ENCODE measurements at places on chromosomes 5 and 9. TPM values are rescaled to one million over a fixed set of nuclear protein-coding genes. Genes with fewer than 3 reads are reported as not detected.
A peak's percentile ranks its signal among the peaks of the same experiment; 100 is the strongest.

DNA sequence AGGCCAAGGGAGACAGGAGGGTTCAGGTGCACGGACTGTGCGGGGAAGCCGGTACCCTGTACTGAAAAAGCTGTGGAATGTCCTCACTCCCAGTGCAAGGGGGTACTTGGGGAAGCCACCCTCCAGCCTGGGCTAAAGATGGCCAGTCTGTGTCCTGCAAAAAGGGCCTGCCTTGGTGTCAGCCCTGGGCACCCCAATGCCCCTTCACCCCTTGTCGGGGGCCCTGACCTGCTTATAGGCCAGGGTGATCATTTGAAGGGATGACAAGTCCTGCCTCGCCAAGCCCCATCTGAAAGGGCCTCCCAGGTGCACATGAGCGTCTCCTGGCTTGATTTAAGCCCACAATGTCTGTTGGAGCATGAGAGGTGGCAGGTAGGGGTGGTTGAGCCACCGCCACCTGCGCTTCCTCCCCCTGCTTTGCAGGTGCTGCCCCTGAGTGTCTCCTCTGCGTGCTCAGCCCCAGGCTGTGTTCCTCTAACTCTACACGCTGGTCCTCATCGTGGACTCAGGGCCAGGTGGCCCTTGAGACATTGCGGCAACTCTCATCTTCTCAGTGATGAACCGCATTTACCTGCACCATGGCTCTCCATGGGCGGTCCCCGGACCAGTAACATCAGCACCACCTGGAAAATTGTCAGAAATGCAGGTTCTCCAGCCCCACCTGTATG is 97.0 kb downstream of the ANKRD33B start:
- no peaks in the 10 kb centered on the region for H3K36me3 ChIP-seq
- H3K27ac ChIP-seq = no peak overlapping the region
- H3K4me3 ChIP-seq = no peak overlapping the region
- no peaks in the 10 kb centered on the region for H3K4me1 ChIP-seq
- no peaks in the 10 kb centered on the region for H3K27me3 ChIP-seq

- DNase-seq = no peak
- peaks cover 12% of the 10 kb centered on the region for H3K36me3 ChIP-seq
- no peaks in the 10 kb centered on the region for H3K4me1 ChIP-seq
- H3K4me3 ChIP-seq = no peak overlapping the region
Observed at GRCh38 chr9:75130621-75131230, 42.4 kb downstream of the OSTF1 start.

DNA sequence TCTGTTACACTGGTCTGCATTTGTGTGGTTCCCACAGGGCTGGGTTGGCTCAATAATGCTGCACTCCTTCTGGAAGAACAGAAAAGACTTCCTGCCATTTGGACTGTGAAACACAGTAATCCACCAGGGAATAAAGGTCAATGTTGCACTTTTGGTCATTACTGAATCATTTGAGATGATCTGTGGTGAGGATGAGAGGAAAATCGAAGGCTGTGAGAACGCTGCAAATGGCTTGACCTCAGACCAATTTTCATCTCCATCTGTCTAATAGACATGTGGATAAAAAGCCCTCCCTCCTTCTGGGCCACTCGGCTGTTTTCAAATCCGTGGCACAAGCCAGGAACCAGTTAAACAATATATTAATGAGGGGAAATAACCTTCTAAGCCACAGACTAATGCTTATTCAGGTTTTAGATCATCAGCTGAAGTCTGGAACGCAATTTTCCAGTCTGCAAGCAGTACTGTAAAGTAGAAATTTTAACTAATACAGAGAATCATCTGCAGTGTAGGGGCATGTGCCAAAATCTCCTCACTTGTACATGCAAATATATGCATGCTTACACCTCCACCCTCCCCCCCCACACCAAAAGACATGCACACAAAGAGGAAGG is 20.2 kb downstream of the TLE1 start:
- H3K27me3 ChIP-seq = no peaks in the 10 kb centered on the region
- DNase-seq = no peak
- peaks cover under 1% of the 10 kb centered on the region for H3K36me3 ChIP-seq
- H3K4me1 ChIP-seq = peaks cover 5% of the 10 kb centered on the region
- no peak overlapping the region for H3K4me3 ChIP-seq
- H3K27ac ChIP-seq = no peak overlapping the region

Gene OR1Q1
- not detected for total RNA-seq

Gene SLC6A18
- not detected for total RNA-seq

- H3K27ac ChIP-seq = no peak overlapping the region
Observed at GRCh38 chr9:8655071-8655470, 855.5 kb upstream of the DMAC1 start.

Gene KCTD16
- 2.7 TPM for total RNA-seq

Gene PCDHB12
- 6.7 TPM for total RNA-seq

- no peak overlapping the region for H3K4me3 ChIP-seq
- no peak overlapping the region for H3K27ac ChIP-seq
- H3K4me1 ChIP-seq = no peaks in the 10 kb centered on the region
- no peaks in the 10 kb centered on the region for H3K27me3 ChIP-seq
- no peak for DNase-seq
- no peaks in the 10 kb centered on the region for H3K36me3 ChIP-seq
Observed at GRCh38 chr5:124239572-124239971, 506.9 kb downstream of the ZNF608 start.

DNA sequence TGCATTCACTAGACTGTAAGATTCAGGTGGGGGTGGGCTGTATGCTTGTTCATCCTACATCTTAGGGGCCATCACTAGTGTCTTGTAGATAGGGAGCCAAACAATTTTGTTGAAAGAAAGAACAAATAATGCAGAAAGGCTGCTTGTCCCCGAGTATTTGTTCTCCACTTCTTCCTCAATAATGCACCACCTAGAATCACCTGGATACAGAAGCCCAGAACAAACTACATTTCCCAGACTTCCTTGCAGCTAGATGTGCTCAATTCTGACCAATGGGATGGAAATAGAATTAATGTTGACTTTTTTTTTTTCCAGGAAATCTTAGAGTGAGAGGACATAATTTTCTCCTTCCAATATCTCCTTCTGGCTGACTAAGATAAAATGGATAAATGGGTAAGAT is 38.9 kb upstream of the TNFSF8 start:
- no peaks in the 10 kb centered on the region for H3K27me3 ChIP-seq
- H3K27ac ChIP-seq = no peak overlapping the region
- DNase-seq = no peak
- H3K4me3 ChIP-seq = no peak overlapping the region

DNA sequence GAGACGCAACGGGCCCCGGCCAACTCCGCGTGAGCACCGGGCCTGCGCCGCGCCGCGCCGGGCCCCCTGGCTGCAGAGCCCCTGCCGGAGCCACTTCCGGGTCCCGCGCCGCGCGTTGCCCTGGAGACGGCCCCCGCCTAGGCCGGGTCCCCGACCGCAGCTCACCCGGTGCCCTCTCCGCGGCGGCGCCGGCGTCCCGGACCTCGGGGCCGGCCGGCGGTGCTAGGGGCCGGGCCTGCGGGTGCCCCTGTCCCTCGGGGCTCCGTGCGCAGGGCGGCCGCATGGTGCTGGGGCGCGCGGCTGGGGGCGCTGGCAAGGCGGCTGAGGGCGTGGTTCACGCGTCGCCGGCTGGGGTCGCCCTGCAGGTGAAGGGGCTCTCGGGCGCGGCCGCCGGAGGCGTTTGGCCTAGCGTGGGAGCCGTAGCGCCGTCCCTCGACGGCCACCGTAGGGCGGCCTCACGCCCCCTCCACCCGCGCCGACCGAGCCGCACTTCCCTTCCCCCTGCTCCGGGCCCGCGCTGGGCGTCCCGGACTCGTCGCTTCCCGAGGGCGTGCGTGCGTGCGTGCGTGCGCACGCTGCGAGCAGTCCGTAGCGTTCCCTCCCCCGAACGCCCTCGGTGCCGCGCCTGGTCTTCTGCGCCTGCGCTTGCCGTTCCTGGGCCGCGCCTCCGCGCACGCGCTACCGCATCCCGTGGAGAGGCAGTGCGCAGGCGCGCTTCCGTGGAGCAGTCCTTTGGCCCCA is at the start of gene TMEM250:
Gene TMEM250 (minus strand): TSS at position 556 of the 741 bp plus-strand sequence. CDS start 1,975 bp downstream, outside the sequence.
- DNase-seq = peak; percentile 99
- H3K4me3 ChIP-seq = peak within 1 kb of the TSS; percentile 89
- H3K4me1 ChIP-seq = no peaks in the 10 kb centered on the region
- H3K27ac ChIP-seq = no peak within 1 kb of the TSS
- no peaks in the 10 kb centered on the region for H3K27me3 ChIP-seq

DNA sequence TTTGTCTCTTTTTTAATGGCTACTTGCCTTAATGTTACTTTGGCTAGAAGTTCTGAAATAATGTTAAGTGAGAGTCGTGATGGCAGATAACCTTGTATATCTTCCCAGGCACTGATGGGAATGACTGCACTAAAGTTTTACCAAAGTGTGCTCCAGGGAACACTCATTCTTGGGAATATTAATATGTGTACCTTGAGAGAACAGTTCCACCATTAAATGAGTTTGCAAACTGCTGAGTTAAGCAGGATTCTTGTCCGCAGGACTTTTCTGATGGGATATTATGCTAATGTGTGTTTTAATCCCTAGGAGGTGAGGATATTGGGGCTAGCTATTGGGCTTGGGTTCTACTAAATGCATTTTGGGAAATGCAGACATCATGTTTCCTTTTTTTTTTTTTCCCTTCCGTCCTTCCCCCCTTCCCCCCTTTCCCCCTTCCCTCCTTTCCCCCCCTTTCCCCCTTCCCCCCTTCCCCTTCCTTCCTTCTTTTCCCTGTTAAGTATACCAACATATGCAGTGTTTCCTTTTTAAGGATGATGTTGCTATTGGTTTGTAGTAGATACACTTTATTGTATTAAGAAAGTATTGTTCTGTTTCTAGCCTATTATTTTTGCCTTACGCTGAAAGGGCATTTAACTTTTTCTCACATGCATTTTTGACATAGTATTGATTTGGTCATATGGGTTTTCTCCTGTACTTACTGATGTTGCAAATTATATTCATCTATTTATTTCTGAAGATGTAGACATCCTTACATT is 15.5 kb downstream of the ZBTB34 start:
- H3K4me3 ChIP-seq = no peak overlapping the region
- H3K4me1 ChIP-seq = no peaks in the 10 kb centered on the region
- no peaks in the 10 kb centered on the region for H3K27me3 ChIP-seq
- no peak for DNase-seq
- no peak overlapping the region for H3K27ac ChIP-seq

Gene PPP2R2B
- total RNA-seq = 27.3 TPM

DNA sequence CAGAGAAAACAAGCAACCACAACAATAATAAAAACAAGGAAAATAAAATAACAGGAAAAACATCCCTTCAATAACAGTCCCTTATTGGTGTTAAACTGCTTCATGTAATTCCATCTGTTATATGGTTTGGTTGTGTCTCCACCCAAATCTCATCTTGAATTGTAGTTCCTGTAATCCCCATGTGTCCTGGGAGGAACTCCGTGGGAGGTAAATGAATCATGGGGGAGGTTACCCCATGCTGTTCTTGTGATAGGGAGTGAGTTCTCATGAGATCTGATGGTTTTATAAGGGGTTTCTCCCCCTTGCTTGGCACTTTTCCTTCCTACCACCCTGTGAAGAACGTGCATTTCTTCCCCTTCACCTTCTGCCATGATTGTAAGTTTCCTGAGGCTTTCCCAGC is 369.8 kb downstream of the TMEM232 start:
- no peak overlapping the region for H3K4me3 ChIP-seq
- no peaks in the 10 kb centered on the region for H3K27me3 ChIP-seq
- H3K4me1 ChIP-seq = no peaks in the 10 kb centered on the region
- no peaks in the 10 kb centered on the region for H3K36me3 ChIP-seq

DNA sequence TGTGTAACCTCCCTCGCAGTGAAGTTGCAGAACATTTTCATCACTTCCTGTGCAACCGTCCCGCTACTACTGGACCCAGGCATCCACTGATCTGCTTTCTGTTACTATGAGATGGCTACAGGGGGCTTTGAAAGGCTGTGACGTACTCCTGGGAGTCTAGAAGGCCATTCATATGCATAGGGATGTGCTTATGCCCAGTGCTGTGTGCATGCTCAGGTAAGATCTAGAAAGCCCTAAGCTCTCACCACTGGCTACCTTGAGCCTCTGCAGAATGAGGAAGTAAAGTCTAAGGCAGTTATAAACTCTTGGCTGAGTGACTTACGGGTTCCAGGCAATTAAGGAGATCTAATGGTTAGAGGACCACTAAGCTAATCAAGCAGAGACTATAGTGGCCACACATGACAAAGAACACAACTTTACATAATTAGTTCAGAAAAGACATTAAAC is 11.8 kb downstream of the HNRNPAB start:
- no peak overlapping the region for H3K27ac ChIP-seq
- peaks cover 5% of the 10 kb centered on the region for H3K36me3 ChIP-seq
- H3K4me1 ChIP-seq = no peaks in the 10 kb centered on the region
- H3K27me3 ChIP-seq = no peaks in the 10 kb centered on the region
- DNase-seq = no peak

DNA sequence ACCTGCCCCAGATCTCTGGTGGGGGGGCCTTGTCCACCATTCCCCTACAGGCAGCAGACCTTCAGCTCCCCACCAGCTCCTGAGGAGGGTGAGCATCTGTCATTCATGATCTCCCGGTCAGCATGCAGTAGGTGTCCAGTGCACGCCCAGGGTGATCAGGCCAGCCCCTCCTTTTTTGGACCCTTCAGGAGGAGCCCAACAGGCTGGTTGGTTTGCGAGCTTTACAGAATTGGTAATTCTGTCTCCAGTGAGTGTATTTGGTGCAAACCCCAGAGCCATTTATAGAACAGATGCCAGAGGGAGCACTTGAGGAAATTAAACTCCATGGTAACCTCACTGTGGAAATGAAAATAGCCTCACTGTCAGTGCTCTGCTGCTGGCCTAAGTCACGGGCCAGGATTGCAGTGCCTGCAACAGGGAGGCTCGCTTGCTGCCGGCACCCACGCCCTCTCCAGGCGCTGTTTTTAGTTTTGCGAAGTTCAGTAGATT is 23.4 kb downstream of the WNK2 start:
- no peak overlapping the region for H3K4me3 ChIP-seq
- no peak overlapping the region for H3K27ac ChIP-seq
- H3K4me1 ChIP-seq = peaks cover 4% of the 10 kb centered on the region
- no peaks in the 10 kb centered on the region for H3K36me3 ChIP-seq
- DNase-seq = peak; percentile 80

DNA sequence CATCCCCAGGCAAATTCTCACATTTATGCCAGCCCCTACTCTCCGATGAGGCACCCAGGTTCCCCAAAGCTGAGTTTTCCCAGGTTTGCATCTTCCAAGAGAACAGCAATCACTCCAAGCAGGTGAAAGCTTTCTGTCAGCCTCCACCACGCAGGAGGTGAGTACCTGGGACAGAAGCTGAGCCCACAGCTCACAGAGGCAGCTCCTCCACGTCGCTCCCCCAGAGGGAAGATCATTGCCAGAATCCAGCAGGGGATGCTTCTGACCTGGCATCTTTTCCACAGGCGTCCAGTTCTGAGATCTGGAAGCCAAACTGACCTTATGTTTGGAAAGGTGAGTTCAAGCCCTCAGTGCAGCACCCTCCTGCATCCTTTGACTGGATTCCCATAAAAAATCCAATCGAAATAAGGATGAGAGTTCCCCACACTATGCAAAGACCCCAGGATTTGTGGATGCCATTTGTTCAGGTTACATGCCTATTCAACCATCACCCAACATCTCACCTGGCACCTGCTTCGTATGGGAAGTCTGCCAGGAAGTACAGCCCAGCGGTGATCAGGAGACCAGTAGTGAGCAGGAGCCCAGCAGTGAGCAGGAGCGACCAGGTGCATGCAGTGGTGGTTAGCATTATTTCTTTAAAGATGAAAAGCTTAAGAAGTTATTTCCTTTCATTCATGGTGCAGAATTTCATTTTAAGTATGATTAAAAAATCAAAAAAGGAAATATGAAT is 47.4 kb upstream of the OLFM1 start:
- DNase-seq = no peak
- no peaks in the 10 kb centered on the region for H3K27me3 ChIP-seq
- no peak overlapping the region for H3K4me3 ChIP-seq
- no peaks in the 10 kb centered on the region for H3K36me3 ChIP-seq
- H3K4me1 ChIP-seq = no peaks in the 10 kb centered on the region
- no peak overlapping the region for H3K27ac ChIP-seq

GRCh38 chr5:145697251-145697990 is 137.7 kb downstream of the PRELID2 start:
- H3K4me1 ChIP-seq = peaks cover under 1% of the 10 kb centered on the region
- H3K27ac ChIP-seq = no peak overlapping the region
- H3K4me3 ChIP-seq = no peak overlapping the region
